ENCODE measurements at places on chromosomes 5 and 9.

DNA sequence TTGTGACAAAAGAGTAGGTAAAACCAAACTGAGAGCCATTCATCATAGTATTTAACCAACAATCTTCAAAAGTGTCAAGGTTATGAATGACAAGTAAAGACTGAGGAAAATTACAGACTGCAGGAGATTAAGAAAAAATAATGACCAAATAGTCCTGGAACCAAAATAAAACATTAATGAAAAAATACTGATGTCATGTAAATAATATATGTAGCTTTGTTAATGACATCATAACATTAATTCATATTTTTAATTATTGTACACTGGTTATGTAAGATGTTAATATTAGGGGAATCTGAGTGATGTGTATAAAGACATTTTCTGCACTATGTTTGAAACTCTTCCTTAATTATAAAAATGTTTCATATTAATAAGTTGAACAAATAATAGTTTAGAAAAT is 436.7 kb downstream of the CYLC2 start:
- DNase-seq = no peak

- no peak for DNase-seq
Observed at GRCh38 chr9:106019702-106020101, 325.4 kb downstream of the TMEM38B start.

DNA sequence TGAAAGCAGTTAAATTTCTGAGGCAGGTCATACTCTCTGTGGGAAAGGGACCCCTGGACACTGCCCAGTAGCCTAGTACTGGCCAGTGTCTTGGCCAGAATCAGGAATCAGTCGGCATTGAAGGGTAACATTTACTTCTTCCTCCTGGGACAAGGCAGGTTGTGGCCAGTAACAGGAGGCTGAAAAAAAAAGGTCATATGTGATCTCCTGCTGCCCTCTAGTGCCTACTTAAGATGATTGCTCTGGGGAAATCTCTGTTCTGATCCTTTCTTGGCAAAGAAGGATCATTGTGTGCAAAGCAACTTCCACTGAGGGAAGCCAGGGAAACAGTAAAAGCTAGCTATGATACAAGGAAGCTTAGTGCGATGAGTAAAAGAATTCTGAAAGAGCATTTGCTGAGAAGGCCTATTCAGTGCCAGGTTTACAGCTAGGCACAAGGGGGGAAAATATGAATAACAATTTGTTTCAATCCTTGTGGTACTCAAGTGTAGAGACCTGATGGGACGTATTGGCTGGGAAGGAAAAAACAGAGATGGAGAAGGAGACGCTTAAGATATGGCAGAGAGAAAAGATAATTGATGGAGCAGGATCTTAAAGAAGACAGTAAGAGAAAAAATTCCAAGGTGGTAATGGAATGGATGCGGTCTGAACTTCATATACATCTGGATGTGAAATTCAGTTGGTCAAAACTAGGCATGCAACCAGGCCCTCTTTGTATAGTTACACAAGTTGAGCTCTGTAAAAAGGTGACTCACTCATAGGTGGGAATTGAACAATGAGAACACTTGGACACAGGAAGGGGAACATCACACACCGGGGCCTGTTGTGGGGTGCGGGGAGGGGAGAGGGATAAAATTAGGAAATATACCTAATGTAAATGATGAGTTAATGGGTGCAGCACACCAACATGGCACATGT is 25.8 kb upstream of the TRIM32 start:
- DNase-seq = no peak

GRCh38 chr9:113238859-113239232 is 17.5 kb downstream of the SLC31A1 start:
- no peak for DNase-seq

DNA sequence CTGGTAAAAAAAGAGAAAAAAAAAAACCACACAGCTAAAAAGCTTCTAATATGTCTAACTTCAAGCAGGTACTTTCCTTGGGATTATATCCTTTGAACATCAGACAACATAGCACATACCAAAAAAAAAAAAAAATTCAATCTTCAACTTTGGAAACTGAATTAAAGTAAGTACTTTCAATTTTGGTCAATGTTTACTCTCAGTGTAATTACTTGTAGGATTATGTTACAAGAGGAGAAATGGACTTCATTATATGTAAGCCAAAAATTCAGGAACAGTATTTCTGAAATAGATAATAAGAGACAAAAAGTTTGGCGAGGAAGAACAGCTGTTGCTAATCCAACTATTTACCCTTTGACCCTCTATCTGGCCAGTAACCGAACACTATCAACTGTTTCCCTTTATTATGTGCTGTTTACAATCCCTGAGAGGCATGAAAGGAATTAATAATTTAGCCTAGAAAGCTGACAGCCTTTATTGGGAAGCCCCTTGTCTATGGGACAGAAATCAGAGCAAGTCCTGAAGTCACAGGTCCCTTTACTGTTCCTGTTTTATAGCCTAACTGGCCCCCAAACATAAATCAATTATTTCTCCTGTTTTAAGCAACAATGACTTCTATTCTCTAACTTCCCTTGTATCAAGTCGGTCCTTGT is 46.6 kb downstream of the NR6A1 start:
- no peak for DNase-seq

GRCh38 chr9:112316258-112316943 is 17.0 kb downstream of the PTBP3 start:
- no peak for DNase-seq

- no peak for DNase-seq
Observed at GRCh38 chr9:134275375-134275774, 50.9 kb upstream of the RXRA start.

- no peak for DNase-seq
Observed at GRCh38 chr5:87048156-87048555, 219.5 kb upstream of the RASA1 start.

- no peak for DNase-seq
Observed at GRCh38 chr5:66498791-66499207, 97.4 kb upstream of the MAST4 start.

DNA sequence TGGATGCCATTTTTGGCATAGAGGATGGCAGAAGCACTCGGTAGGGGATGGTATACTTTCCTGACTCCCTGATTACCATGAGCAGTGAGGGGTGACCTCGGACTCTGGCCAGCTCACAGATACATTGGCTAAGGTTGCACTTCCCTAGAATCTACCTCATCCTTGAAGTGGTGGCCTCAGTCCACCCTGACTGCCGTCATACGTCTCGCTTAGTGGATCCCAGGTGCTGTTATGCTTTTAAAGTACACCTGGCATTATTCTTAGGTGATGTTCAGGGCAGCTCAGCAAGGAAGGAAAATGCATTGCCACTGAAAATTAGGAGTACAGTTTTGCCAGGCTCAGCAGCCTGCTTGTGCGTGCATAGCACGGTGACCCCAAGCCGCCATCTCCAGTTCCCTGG is 87.3 kb downstream of the SYK start:
- no peak for DNase-seq

- no peak for DNase-seq
Observed at GRCh38 chr9:113660196-113660595, 196.7 kb downstream of the RGS3 start.

- DNase-seq = no peak
Observed at GRCh38 chr5:172688349-172689217, 47.5 kb downstream of the NEURL1B start.

GRCh38 chr5:89020926-89021610 is 138.1 kb upstream of the MEF2C start:
- no peak for DNase-seq

All from activated CD4-positive, alpha-beta T cell treated with anti-CD3 and anti-CD28 coated beads for 24 hours (primary cell).